ENCODE measurements at places on chromosomes 4 and X.

DNA sequence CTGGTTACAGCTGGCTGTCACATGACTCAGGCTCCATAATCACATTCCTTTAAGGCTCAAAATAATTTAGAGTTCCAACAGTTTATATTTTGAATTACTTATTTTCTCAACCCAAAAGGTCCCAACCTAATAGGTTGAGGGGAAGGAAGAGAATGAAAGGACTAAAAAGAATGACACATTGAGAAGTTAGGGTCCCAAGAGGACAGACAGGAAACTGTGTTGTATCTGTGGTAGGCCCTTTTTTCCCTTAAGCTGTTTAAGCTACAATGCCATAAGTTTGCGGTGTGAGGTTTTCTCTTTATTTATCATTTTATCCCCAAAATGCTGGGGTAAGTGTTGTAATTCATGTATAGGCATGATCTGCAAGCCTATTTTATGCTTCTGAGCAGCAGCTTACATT, 290.2 kb downstream of the ZNF674 start:
- DNase-seq: no peak

- DNase-seq: no peak
Observed at GRCh38 chrX:33330798-33331197, 119.4 kb upstream of the DMD start.

DNA sequence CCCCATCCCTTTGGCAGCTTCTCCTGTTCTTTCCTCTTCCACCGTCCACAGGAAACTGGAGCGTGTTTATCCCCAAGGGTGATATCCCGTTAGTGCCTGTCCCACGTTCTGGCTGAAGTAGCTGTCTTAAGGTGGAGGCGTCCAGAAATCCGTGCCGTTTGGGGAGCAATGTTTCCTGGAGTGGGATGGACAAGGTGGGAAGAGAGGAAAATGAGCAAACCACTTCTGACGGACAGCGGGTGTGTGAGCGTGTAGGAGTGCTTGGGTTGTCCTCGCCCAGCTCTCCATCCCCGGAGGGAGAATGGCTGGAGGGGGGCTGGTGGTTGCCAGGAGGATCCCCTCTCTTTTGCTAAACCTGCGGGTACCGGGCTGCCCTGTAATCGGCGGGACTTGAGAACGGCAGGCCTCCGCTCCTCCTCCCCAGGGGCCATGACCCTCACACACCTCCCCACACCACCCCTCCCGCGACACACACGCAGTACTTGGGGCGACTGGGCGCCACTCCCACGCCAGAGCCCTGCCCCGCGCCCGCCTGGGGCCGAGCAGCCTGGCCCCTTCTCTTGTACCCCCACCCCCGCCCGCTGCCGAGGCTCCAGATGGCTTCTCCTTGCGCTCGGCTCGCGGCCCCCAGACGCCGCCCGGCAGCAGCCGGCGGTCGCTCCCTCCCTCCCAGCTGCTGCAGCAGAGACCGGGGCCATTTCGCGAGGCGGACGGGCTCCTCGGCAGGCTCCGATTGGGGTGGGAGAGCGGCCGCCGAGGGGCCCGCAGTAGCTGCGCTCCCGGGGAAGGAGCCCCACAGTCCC, 13.9 kb upstream of the PRDM8 start:
- DNase-seq: no peak

- no peak for DNase-seq
Observed at GRCh38 chrX:132407691-132408090, 81.1 kb downstream of the MBNL3 start.

- no peak for DNase-seq
Observed at GRCh38 chr4:23947826-23948225, 58.0 kb upstream of the PPARGC1A start.

DNA sequence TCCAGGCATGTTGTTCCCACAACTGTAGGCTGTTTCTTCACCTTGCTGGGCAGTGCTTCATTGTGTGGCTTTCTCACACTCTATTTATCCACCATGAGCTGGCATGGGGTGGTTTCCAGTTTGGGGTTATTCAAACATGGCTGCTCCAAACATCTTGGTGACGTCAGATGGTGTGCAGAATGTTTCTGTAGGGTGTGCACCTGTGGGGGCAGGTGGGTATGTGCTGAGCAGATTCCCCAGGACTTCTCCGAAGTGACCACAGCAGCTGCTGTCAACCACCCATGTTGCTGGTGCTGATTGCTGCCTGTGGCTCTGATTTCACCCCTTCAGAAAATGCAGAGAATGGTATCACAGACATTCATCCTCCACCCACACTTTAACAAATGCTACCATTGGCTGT, 5.0 kb upstream of the PSAPL1 start:
- no peak for DNase-seq

DNA sequence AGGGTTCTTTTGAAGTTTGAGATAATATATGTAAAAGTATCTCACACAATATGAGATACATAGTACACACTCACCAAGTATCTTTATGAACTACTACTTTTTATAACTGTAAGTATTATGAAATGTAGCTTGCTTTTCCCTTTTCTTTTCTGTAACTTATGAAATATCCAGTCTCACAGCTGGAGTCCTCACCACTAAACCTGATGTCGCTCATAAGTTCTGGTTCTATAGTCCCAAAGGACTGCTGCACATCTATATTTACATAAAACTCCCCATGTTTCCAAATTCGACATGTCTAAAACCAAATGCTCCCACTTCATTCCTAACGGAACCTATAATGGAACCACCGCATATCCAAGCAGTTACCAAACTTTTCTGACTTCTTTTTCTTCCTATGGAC, 186.5 kb upstream of the SLC7A11 start:
- no peak for DNase-seq

GRCh38 chr4:16075975-16076757, 7.7 kb downstream of the PROM1 start:
- DNase-seq: no peak

DNA sequence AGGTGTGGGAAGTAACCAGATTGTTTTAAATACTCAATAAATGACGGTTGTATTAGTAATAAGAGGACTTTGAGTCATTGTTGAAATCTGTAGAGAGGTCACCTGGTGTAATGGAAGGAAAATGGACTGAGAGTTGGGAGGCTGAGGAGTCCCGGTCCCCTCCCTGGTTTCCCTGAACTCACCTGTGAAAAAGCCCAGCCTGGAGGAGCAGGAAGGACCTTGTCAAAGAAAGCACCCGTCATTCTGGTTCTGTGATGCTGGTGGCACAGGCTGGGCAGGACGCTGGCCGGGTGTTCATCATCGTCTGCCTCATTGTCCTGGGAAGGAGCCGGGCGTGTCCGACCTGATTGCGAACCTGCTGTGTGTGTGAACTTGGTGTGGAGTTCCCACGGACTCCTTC, 70.8 kb downstream of the SORCS2 start:
- DNase-seq: no peak

DNA sequence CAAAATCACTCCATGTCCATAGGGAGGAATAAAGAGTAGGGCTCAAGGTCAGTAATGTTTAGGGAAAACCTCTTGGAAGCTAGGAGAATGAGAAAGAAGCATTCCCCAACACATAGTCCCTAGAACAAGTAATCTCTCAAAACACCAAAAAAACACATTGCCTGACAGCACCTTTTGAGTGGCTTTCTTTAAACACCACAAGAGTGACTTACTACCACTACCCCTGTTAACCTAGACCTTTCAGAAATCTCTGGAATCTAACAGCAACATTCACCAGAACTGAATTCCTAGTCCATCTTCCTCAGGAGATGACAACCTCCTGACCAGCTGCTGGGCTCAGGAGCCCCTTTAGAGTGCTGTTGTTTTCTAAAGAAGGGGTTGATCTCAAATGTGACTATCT, 142.2 kb downstream of the SOWAHB start:
- no peak for DNase-seq

GRCh38 chrX:136159611-136160025, 12.3 kb downstream of the FHL1 start:
- DNase-seq: peak; percentile 74

GRCh38 chrX:41490446-41490845, 43.3 kb downstream of the NYX start:
- no peak for DNase-seq

- no peak for DNase-seq
Observed at GRCh38 chr4:70533791-70534190, 15.4 kb downstream of the AMTN start.

DNA sequence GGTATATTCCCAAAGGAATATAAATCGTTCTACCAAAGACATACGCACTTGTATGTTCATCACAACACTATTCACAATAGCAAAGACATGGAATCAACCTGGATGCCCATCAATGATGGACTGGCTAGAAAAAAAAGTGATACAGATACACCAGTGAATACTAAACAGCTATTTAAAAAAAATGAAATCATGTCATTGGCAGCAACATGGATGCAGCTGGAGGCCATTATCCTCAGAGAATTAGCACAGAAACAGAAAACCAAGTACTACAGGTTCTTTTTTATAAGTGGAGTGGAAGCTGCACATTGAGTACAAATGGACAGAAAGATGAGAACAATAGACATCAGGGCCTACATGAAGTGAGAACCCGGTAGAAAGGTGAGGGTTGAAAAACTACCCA, 81.4 kb downstream of the ANTXR2 start:
- DNase-seq: no peak

GRCh38 chr4:81152839-81153713, 61.9 kb downstream of the PRKG2 start:
- no peak for DNase-seq

DNA sequence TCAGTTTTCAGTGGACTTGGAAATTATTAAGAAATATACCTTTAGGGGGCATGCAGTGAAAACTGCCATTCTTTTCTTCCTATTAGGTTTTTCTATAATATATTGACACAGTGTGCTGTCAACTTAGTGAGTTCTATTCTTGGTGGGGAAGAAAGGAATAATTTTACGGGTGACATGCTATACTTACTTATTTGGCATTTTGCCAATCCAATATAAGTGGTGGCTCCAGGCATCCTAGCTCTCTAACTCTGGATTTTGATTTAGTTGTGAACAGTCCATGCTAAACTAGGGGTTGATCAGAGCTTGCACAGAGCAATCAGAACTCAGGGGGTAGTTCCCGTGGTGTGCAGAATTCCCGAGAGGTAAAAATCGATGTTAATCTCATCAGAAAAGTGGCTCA, 277.7 kb upstream of the FTHL17 start:
- DNase-seq: no peak

GRCh38 chr4:155371432-155372043, 5.2 kb downstream of the MAP9 start:
- peak; percentile 71 for DNase-seq

GRCh38 chrX:26414534-26414933, 198.6 kb downstream of the MAGEB5 start:
- no peak for DNase-seq

- DNase-seq: no peak
Observed at GRCh38 chrX:1002611-1003010, 209.8 kb downstream of the CRLF2 start.

- no peak for DNase-seq
Observed at GRCh38 chrX:74521961-74522751, 92.3 kb downstream of the RLIM start.

DNA sequence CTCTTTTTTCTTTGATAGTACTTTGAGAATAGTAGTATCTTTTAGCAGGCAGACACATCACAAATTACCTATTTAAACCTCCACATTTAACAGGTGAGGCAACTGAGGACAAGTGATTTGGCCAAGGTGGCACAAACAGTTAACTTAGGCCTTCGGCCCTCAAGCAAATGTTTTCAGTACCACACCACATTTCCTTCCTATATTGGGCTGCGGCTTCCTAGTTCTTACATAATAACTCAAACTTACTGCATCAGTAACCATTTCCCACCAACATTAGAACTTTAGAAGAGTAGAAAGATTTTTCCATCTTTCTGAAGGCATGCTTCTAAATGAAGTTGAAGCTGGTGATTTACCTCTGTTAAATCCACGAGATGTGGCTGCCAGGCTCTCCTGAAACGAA, 63.2 kb upstream of the SLC4A4 start:
- peak; percentile 56 for DNase-seq

- no peak for DNase-seq
Observed at GRCh38 chr4:153652051-153652784, 31.9 kb upstream of the TLR2 start.

- no peak for DNase-seq
Observed at GRCh38 chr4:145681518-145681917, 1.6 kb downstream of the C4orf51 start.

GRCh38 chr4:71583971-71584370, 199.9 kb downstream of the GC start:
- no peak for DNase-seq

GRCh38 chrX:22073928-22074327, 41.8 kb downstream of the PHEX start:
- no peak for DNase-seq

Data from hematopoietic multipotent progenitor cell treated with erythropoietin and hydrocortisone succinate and interleukin-3 and kit ligand, for 4 days (in vitro differentiated cells).